ENCODE measurements at places on chromosomes 11 and 22.

- no peak for DNase-seq
These were observed 1.6 kb downstream of the TMEM132A start for GRCh38 chr11:60925868-60926267.

- no peak for DNase-seq
These were observed 1375.6 kb upstream of the TENM4 start for GRCh38 chr11:80816454-80816847.

GRCh38 chr11:101267654-101268053 is 138.0 kb upstream of the PGR start:
- no peak for DNase-seq

- no peak for DNase-seq
These were observed 83.7 kb downstream of the RAB30 start for GRCh38 chr11:82987997-82988396.

DNA sequence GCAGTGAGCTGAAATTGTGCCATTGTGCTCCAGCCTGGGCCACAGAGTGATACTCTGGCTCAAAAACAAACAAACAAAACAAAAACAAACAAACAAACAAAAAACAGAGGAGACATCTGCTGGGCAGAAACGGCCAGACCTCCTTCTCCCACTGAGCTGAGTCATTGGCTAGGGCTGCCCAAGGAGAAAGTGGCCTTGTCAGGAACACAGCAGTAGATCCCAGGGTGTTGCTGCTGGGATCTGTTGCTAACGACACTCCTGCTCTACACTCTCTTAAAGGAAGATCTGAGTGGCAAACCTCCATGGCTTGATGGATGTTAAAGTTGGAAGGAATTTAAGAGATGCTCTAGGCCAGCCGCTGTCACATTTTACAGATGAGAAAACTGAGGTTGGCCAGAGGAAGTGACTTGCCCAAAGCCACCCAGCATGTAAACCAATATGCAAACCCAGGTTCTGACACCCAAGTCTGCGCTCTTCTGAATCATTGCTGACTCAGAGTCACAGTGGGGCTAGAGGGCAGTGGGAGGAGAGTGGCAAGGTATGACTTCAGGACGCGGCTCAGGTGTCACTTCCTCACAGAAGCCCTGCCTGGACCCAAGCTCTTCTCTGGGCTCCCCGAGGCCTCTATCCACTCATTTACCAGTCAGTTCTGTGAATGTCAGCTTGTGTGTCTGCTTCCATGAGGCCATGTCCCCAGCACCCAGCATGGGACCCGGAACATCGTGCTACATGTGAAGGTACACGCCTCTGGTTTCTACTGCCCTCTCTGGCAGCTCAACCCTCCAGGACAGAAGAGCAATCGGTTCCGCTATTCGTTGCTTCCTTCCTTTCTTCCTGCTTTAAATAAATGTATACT is 11.3 kb upstream of the GDPD5 start:
- DNase-seq: no peak

DNA sequence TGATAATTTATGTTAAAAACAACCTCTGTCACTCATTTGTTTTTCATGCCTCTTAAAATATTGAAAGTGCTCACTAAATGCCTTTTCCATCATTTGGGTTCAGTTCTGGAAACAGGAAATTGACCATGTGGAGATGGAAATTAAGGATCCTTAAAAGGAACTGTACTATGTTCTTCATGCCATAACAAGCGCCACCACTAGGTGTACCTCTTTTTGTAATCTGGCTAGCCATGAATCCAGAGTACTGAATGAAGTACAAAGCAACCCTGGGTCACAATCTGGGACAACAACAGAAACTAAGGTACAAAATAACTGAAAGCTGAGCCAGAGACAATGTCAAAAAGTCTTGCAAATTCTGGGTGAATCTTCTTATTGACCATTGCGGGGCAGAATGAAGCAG is 559.1 kb downstream of the FAM181B start:
- DNase-seq: no peak

- no peak for DNase-seq
These were observed 22.9 kb downstream of the CDKN1C start for GRCh38 chr11:2862395-2863275.

- no peak for DNase-seq
These were observed 1.2 kb downstream of the DPAGT1 start for GRCh38 chr11:119100246-119100970.

DNA sequence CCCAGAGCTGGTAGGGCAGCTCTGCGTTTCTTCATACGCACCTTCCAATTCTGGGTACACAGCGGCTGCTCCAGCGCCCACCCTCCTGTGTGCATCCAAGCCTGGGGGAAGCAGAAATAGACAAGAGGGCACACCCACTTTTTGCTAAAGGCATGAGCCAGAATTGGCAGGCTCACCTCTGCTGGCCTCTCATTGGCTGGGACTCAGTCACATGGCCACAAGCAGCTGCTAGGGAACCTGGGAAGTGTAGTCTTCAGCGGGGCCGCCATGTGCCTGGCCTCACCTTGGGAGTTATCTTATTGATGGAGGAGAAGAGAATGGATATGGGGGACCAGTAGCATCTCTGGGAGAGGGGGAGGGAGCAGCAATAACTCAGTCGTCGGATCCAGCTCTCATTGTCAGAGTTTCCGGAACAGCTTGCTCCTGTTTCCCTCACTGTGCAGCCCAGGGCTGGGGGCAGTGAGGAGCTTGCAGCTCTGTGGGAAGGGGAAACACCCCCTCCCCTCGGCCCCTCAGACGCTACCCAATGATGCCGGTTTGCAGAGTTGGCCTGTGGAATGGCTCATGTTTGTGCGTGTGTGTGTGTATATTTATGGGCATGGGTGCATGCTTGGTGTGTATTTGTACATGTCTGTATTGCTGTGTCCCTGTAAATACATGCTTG is 11.8 kb upstream of the MIEF1 start:
- peak; percentile 74 for DNase-seq

DNA sequence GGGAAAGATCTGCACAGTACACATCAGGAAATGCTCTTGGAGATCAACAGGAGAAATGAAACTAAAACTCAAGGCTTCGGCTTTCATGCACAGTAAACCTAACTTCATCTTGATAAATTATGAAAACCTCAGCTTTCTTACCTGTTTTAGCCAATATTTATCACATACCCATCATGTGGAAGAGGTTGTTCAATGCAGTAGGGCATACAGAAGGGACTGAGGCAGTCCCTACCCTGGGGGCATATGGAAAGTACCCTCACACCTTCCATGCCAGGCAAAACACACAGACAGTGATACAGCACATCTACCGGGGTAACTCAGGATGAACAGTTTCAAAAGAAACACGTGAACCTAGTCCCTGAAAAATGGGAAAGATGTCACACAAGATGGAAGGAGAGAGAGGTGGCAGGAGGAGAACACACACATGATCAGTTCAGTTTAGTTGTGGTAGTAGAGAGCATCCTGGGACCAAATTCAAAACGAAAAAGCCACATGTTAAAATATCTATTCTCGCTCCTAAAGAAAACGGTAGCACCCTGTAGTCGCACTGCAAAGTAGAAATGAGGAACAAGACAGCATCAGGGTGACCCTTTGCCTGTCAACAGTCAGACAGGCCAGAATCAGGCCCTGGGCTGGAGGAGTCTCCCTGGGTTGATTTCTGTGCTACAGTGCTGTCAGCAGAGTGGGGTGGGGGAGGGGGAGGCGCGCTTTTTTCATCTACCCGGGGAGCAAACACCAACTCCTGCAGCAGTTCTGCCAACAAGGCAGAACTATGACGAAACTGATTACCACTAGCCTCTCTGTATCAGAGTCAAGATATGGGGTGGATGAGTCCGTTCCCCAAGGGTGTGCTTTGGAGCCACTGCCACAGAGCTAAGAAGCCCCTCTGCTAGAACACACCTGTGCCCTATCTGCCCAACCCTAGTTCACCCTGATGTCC is 1.3 kb downstream of the HIRA start:
- peak; percentile 25 for DNase-seq

All from T follicular helper cell (primary cell).